ENCODE measurements at places on chromosomes 2 and 18.

- DNase-seq, result no peak
These were observed 788.4 kb upstream of the SOX11 start for GRCh38 chr2:4903656-4904348.

DNA sequence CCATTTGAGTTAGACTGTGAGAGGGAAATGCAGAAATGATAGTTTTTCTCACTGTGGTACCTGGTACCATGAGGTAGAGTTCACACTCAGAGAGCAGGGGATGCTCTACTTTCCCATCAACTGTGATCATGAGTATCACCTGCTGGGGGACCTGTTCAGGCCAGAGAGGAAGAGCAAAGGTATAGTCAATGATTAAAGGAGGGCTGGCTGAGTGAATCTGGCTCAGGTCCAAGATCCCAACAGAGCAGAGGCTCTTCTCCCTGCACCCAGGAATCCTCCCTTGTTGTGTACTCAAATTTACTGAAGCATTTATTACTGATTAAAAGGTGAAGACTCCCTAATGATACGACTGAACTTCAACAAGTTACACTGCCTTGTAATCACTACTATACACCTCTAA lies 104.6 kb upstream of the CHRNA1 start:
- DNase-seq, result no peak

- no peak for DNase-seq
These were observed 156.1 kb downstream of the DYSF start for GRCh38 chr2:71609441-71609840.

- DNase-seq, result peak; percentile 4
These were observed 224.8 kb downstream of the NEDD4L start for GRCh38 chr18:58268849-58269248.

GRCh38 chr2:217185265-217185995 lies 325.6 kb upstream of the TNP1 start:
- DNase-seq, result no peak

DNA sequence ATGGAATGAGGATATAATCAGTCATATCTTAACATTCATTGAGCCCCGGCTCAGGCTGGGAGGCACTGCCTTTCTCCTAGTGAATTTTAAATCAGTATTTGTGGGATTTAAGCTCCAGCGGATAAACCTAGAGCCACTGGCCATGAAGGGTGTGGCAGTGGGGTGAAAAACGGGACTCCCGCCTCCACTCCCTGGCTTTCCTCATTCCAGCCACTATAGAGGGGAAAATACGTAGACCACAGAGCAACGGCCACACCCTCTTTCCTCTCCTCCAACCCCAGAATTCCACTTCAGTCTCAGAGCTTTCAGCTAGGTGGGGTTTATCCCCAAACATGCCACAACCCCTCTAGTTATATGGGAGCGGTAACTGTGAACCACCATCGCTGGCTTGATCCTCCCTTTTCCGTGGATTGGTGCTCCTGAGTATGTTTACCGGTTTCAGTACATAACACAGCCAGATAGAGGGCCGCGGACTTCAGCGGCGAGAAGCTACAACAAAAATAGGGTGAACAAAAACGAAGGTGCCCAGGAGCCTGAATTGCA lies 70.6 kb upstream of the ITGB6 start:
- DNase-seq, result no peak

DNA sequence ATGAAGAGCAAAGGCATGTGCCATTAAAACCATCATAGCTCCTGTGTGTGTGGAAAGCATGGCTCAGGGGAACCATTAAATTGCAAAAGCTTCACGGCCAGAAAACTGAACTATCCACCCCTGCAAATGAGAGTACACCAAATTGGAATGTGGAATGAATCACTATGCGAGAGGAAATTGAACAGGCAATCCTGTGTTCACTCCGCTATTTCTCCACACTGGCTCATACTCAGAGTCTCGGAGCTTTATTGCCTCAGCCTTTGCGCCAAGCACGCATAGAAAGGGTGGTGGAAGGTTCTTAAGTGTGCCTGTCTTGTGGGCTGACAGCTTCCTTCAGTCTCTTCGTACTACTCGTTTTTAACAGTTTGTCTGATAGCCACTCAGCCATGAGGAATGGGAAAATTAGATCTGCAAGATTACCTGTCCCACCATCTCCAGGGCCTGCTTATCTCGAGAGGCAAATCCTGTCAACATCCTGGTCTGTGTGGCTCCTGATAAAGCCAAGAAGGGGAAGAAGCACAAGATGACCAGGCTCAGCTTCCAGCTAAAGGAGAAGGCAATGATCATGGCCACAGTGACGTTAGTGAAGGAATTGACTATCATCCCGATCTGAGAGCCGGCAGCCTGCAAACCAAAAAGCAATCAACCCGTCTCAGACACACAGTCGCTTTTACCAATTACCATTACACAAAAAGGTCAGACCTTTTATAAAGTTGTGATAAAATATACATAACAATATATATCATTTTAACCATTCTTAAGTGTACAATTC lies 34.9 kb downstream of the G6PC2 start:
- DNase-seq, result peak; percentile 69

- peak; percentile 78 for DNase-seq
These were observed 36.5 kb downstream of the SEMA4F start for GRCh38 chr2:74690571-74690970.

- DNase-seq, result no peak
These were observed 89.5 kb downstream of the SLC4A10 start for GRCh38 chr2:161713706-161714105.

DNA sequence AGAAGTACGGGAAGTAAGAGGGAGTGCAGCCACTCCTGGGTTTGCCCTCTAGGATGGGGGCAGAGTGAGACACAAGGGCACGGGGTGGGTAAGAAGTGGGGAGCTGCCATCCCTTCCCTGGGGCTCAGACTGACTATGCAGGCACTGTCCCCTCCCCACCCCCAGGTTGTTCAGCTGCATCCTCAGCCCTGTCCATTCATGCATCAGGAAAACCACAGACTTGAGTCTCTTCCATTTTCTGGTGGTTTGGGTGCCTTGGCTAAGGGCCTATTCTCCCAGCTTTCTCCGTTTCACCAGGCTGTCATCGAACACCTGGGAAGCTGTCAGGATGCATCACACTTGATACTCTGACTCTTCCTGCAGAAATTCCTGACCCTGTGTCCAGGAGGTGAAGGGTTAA lies 111.9 kb downstream of the TFCP2L1 start:
- DNase-seq, result no peak

GRCh38 chr2:185862657-185863398 lies 124.2 kb downstream of the FSIP2 start:
- no peak for DNase-seq

- DNase-seq, result no peak
These were observed 52.8 kb downstream of the RPL37A start for GRCh38 chr2:216551234-216552068.

GRCh38 chr18:79796531-79797405 lies 970 bp upstream of the KCNG2 start:
- DNase-seq, result no peak

DNA sequence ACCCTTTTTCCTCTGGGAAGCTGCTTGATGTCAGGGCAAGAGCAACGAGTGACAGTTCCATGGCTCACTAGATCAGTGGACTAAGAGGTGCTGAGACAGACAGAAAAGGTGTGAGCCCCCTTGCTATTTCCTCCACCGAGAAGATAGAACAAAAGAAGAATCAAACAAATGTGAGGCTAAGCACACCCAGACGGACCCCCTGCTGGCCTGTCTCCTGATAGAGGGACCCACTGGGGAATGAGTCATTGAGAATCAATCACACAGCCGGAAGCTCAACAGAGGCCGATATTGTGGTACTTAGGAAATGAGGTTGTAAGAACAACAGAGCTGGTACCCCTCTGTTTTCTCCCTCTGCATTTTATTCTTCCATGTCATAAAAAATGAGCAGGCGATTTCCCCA lies 89.8 kb upstream of the TEX51 start:
- DNase-seq, result no peak

DNA sequence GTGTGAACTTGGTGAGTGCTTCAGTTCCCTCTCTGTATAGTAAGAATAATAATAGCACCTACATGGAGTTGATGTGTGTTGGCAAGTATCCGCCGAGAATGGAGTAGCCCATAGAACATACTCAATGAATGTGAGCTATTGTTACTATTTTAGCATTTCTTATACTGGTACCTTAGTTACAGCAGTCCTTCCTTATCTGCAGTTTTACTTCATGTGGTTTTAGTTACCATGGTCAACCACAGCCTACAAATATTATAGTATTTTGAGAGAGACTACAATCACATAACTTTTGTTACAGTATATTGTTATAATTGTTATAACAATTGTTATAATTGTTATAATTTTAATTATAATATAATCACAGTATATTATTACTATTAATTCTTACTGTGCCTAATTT lies 152.5 kb upstream of the RASGRP3 start:
- no peak for DNase-seq
